ENCODE measurements at places on chromosomes 5 and 9.

DNA sequence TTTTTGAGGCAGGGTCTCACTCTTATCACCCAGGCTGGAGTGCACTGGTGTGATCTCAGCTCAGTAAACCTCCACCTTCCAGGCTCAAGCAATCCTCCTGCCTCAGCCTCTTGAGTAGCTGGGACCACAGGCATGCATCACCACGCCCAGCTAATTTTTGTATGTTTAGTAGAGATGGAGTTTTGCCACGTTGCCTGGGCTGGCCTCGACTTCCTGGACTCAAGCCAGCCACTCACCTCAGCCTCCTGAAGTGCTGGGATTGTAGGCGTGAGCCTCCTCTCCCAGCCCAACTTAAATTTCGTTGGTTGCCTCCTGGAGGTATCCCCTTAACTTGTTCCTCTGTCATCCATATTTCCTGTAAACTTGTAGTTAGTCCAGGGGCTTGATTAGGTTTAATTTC lies 47.2 kb downstream of the RAB24 start:
- no peak for DNase-seq

DNA sequence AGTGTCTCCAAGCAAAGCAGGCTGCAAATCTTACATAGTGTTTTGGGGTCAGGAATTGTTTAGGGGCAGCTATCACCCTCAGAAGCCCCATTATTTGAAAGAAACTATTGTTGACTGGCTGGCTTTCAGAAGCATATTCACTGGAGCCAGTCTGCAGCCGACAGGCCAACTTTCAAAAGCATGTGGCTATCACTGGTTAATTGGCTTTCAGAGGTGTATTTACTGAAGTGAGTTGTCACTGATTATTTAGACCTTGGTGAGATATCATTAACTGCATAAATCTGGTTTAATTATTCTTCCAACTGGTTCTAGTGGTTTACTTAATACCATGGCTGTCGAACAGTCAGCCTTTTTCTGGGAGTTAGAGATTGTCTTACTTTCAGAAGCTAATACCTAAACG lies 247.0 kb downstream of the CWC27 start:
- no peak for DNase-seq

DNA sequence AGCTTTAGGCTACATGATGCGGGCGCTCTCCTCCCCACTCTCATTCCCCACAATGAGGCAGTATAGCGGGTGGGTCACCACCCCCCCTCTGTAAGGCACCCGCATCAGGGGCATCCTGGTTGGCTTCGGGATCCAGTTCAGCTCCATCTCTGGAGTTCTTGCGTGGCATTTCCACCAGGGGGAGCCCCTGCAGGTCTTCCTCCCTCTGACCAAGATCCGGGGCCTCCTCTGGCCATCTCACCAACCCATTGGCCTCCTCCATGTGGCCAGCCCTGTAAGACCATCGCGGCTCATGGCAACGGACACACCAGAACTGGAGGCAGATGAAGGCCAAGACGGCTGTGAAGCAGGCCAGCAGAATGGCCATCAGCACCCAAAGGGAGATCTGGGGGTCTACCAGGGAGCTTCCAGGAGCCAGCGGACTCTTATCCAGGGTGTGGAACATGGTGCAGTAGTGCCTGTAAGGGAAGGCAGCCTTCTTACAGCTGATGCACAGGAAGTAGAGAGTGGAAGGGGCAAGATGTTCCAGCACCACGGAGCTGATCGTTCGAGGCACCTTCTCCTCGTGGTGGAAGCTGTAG lies 77.0 kb downstream of the CYFIP2 start:
- peak; percentile 53 for DNase-seq

DNA sequence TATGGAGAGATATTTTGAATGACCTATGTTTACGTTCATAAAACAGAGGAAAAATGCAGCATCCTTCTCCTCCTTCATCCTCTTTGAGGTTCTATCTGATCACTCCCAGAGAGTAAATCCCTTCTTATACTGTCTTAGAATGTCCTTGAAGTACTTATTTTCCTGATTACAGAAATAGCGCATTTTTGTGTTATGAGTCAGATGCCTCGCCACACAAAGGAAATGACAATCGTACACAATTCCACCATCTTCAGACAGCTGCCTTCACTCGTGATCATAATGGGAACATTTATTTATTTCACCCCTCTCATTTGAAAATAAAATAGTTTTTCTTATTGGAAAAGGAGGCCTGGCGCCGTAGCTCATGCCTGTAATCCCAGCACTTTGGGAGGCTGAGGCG lies 2.4 kb upstream of the GLT6D1 start:
- DNase-seq = no peak

DNA sequence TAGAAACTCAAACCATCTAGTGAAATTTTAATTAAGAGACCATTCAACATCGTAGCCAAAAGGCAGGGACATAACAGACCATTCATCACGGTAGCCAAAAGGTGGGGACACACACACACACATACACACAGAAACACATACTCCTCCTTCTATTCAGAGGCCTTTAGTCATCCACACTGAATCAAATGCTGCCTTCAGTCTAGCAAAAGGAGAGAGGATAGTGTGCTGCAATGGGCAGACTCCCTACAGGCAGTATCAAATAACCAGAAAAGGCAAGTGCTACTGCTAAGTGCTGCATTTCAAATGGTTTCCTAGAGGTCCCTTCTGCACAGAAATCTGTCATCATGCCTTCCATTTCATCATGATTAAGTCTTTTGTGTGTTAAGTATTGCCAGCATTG lies 303.9 kb downstream of the TRIM32 start:
- DNase-seq = no peak

- peak; percentile 23 for DNase-seq
These were observed 1.1 kb downstream of the LARP1 start for GRCh38 chr5:154756009-154756867.

DNA sequence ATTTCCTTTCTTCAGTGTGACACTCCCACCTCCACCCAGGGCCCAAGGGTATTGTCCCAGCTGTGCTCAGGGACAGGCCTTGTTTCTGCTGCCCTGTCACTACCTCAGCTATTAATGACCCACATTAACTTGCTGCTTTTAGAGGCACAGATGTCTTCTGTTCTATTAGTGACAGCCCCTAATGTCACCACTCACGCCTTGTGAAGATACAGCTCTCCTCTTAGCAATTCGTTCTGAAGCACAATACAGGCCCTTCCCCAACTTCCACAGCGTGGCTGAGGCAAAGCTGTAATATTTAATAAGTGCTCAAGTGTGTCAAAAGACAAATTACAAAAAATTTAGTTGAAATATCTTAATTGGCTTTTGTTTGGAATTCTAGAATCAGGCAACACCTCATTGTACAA lies 44.7 kb upstream of the HMGCS1 start:
- DNase-seq = no peak

- DNase-seq = no peak
These were observed 147.5 kb downstream of the LURAP1L start for GRCh38 chr9:12922224-12922866.

- DNase-seq = no peak
These were observed 145.6 kb downstream of the FBXL7 start for GRCh38 chr5:15645381-15646160.

- no peak for DNase-seq
These were observed 25.8 kb downstream of the AFAP1L1 start for GRCh38 chr5:149297340-149298025.

DNA sequence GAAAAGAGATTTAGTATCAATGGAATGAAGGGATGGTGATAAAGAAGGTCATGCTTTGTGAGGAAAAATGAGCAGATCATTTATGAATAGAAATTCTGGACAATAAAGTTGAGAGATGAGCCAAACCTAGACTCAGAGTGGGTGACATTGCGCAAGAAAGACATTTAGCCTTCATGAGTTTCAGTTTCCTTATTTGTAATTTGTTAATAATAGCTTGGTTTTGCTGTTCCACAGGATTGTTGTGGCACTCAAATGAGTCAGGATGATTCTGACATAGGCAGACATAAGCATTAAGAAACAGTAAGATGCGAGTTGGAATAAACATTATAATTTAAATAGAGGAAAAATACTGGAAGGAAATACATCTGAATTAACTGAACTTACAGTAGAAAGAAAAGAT lies 34.8 kb downstream of the ITGA2 start:
- DNase-seq = no peak

DNA sequence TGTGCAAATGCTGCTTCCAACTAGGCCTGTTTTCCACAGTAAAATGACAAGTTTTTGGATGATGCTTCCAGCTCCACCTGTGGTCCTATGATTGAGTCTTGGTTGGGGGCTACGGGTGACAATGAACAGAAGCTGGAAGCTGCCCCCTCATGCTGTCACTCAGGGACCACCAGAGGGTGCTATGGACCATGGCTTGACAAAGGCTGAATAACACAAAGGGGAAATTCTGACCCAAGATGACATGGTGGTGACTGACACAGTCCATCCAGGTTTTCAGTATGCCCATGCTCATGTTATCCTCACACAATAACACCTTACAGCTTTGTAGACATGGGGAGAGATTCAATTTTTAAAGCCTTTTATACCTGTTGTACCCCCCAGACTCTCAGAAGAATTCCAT lies 23.9 kb upstream of the SAP30L start:
- DNase-seq = peak; percentile 61

DNA sequence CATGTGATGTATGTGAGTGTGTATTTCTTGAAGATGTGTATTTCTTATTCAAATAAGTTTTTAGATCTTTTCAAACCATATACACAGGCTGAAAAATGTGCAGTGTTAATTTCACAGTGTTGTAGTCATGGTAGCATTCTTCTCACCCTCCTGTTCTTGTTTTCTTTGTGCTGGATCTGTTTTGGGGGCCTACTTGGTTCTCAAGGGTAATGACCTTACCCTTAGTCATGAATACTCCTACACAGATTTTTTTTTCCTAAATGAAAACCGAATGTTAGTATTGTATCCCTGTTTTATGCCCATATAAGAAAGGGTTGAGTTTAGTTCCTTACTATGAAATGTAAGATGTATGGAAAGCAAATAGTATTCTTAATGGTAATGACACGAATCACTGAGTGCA lies 88.0 kb downstream of the SLC44A1 start:
- no peak for DNase-seq

DNA sequence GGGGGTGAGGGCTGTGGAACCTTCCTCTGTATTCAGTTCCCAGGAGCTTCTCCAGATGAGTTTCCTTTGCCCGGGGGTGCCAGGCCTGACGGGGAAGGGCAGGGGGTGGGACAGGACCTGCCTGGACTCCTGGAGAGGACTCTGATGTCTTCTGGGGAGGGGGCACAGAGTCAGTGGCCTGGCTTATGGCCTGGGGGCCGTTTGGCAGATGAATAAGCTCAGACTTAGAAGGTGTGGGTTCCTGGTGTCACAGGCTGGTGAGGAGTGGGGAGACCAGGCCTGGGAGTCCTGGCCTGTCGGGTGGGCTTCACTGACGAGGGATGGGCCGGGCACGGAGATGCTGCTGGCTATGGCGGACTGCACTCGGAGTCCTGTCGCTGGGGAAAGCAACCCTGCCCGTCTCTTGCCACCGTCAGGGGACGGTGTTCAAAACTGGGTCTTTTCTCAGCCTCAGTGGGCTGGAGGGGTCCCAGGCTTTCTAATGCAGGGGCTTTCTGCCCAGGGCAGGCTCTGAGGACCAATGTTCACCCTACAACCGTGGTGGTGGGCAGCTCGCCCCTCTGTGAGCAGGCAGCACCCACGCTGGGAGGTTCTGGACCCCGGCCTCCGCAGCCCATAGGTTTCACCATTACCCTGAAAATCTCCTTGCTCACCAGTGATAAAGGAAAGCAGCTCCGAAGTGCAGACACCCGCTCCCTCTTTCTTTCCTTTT lies 16.2 kb downstream of the COL5A1 start:
- DNase-seq = no peak

- no peak for DNase-seq
These were observed 29.0 kb downstream of the ANGPTL2 start for GRCh38 chr9:127093319-127094020.

DNA sequence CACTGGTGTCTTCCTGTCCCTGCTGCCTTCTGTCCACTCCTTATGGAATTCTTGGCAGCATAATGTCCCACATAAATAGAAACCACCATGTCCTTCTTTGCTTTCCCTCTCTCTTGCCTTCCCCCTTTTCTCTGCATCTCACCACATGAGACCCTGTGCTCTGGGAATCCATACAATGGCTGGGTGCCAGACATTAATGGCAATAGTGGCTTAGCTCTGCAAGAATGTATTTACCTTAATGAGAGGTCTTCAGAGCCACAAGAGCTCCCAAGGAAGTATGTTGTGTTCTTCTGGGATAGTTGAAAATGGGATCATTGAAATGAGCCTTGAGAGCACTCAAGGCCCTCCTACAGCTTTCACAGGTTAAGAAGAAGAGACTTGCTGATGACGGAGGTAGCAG lies 58.7 kb downstream of the ADAMTS16 start:
- DNase-seq = no peak

- no peak for DNase-seq
These were observed 24.5 kb downstream of the MRPS30 start for GRCh38 chr5:44833249-44833648.

DNA sequence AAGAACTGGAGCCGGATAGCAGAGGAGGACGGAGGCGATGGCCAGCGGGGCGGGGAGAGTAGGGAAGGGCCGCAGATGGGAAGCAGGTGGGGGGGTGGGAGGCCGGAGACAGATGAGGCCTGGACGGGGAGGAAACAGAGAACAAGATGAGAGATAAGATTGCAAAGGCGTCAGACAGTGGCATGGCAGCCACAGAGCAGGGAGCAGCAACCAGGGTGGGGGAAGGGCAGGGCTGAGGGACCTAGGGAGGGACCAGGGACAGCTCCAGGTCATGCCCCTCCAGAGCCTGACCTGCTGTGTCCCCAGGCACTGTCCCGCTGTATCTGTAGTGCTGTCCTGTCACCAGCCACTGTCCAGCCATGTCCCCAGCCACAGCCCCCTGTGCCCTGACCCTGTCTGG lies 49.6 kb upstream of the LMX1B start:
- DNase-seq = no peak

- DNase-seq = no peak
These were observed 92.6 kb downstream of the OSMR start for GRCh38 chr5:38938424-38938823.

DNA sequence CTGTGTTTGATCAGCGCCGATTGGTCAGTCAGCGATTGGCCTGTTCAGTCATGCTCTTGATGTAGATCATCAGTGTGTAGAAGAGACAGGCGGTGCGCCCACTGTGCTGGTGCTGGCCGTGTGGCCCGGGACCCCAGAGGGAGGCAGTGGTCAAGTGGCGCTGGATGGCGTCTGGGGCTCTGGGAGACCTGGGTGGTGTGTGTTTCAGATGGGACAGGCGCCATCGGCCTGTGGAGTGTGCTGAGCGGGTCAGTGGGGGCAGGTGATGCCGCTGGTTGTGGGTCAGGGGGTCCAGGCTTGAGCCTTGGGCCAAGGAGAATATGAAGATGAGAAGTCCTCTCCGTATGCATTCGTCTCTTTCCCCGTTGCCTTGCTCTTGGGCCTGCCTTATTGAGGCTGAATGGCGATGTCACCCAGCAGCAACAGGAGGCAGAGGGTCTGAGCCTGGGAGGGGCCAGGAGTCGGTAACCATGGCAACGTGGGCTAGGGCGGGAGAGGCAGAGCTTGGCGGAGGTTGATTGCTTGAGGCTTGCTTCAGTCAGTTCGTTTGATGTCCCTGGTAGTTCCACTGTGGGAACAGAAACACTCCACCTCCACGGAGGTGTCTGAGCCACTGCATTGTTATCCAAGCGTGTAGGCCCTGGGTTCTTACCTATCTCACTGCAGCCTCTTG lies 117.8 kb upstream of the CACNA1B start:
- DNase-seq = no peak

- DNase-seq = peak; percentile 90
These were observed 23.0 kb upstream of the SLC6A3 start for GRCh38 chr5:1468247-1468612.
